ENCODE measurements at places on chromosomes 1 and 21.

GRCh38 chr1:223140611-223141405, 2.2 kb downstream of the TLR5 start:
- no peak for DNase-seq

GRCh38 chr1:235127732-235128455, 743 bp downstream of the TOMM20 start:
- no peak for DNase-seq

DNA sequence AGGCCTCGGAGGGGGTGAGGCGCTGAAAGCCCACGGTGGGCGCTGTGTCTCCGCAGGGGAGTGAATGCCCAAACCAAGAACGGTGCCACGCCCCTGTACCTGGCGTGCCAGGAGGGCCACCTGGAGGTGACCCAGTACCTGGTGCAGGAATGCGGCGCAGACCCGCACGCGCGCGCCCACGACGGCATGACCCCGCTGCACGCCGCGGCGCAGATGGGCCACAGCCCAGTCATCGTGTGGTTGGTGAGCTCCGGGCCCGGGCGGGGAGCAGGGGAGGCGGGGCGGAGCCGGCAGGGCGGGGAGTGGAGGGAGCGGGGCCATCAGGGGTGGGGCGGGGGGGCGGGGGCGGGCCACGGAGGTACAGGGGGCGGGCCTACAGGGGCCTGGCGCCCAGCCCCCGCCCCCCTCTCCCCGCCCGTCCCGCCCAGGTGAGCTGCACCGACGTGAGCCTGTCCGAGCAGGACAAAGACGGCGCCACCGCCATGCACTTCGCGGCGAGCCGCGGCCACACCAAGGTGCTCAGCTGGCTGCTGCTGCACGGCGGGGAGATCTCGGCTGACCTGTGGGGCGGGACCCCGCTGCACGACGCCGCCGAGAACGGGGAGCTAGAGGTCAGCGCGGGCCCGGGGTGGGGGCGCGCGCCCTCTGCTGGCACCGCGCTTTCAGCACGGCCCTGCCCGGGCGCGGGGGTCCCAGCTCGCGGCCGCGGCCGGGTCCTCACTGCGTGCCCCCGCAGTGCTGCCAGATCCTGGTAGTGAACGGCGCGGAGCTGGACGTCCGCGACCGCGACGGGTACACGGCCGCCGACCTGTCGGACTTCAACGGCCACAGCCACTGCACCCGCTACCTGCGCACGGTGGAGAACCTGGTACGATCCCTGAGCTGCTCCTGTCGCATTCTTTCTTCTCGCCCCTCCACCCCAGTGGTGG, 15.9 kb downstream of the ESPN start:
- DNase-seq, result peak; percentile 73

- DNase-seq, result no peak
These were observed 12.8 kb upstream of the ZSCAN20 start for GRCh38 chr1:33459691-33460090.

DNA sequence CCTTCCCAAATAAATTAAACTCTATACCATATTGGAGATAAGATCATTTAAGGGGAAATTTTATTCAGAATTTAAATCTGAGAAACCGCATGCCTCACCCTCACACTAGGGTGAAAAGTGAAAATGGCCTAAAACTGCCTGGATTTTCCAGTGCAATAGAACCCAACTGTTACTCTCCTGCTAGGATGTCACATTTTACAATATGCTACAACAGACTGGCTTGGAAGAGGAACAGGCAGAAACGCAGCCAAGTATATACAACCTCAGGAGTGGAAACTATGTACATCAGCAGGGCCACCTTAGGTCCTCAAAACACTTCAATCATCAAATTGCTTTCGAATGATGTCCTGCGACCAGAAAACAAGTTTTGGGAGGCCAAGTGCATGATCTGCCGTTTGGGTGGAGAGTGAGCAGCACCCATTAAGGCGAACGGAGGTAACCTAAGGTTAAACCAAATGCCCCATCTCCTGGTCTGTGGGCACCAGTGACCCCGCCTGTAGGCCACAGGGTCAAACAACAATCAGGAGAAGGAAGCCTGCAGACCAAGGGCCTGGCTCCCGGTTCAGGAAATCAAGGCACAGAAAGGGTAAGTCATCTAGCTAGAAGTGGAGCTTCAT, 4.9 kb downstream of the RCAN1 start:
- no peak for DNase-seq

DNA sequence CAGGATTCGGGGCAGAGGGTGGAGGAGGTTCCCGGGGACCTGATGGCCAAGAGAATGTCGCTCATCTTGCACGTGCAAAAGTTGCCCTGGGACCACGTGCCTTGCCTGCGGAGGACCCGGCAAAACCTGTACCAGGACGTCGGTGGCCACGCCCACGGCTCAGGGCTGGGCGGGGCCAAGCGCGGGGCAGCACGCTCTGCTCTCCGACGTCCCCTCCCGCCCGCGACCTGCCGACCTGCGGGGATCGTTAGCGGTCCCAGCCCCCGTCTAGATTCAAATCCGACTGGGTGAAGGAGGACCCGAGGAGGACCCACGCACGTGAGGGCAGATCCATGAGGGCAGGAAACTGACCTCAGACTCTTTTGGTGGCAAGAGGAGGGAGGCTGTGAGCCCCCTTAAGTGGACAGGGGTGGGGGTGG, at the start of gene C1orf167:
Gene C1orf167 (plus strand): TSS at position 206 of the 419 bp plus-strand sequence. CDS start 2,208 bp downstream, outside the sequence.
- DNase-seq, result no peak

DNA sequence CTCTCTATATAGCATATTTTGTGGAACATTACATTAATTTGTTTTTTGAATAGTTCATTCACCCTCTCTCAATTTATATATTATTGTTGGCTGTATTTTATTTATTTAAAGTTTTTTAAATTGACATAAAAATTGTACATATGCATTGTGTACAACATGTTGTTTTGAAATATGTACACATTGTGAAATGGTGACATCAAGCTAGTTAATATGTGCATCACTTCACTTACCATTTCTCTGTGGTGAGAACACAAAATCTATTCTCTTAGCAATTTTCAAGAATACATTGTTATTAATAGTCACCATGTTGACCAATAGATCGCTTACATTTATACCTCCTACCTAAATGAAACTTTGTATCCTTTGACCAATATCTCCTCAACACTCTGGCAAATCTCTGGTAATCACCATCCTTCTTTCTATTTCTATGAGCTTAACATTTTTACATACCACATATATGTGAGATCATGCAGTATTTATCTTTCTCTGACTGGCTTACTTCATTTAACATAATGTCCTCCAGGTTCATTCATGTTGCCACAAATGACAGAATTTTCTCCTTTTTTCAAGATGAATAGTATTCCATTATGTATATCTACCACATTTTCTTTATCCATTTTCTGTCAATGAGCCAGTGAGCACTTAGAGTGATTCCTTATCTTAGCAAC, 180.9 kb upstream of the DEPDC1 start:
- no peak for DNase-seq

DNA sequence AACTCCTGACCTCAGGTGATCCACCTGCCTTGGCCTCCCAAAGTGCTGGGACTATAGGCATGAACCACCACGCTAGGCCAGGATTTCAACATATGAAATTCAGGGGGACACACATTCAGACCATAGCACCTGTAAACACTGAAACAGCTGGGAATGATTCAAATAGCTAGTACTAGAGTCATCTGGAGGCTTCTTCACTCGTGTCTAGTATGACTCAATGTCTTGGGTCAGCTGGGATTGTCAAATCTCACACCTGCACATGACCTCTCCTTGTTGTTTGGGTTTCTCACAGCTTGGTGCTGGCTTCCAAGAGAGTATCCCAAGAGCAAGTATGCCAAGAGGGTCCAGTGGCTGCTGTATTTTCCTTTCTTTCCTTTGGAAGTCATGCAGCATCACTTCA, 75.1 kb downstream of the PGM1 start:
- DNase-seq, result no peak

DNA sequence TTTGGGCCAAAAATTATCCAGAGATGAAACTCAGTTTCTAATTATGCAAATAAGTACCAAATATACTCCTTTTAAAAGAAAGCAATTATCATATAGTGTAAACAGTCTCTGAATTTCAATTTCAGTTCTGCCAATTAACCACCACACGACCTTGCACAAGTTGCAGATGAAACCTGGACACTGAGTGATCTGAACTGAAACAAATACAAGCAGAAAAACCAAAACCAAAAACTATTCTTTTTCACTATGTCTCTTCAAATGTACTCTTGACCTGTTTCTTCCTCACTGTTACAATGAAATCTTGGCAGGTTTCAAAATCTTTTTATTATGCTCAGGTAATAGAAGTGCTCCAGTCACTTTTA, 79.2 kb downstream of the TYW3 start:
- DNase-seq, result peak; percentile 13

DNA sequence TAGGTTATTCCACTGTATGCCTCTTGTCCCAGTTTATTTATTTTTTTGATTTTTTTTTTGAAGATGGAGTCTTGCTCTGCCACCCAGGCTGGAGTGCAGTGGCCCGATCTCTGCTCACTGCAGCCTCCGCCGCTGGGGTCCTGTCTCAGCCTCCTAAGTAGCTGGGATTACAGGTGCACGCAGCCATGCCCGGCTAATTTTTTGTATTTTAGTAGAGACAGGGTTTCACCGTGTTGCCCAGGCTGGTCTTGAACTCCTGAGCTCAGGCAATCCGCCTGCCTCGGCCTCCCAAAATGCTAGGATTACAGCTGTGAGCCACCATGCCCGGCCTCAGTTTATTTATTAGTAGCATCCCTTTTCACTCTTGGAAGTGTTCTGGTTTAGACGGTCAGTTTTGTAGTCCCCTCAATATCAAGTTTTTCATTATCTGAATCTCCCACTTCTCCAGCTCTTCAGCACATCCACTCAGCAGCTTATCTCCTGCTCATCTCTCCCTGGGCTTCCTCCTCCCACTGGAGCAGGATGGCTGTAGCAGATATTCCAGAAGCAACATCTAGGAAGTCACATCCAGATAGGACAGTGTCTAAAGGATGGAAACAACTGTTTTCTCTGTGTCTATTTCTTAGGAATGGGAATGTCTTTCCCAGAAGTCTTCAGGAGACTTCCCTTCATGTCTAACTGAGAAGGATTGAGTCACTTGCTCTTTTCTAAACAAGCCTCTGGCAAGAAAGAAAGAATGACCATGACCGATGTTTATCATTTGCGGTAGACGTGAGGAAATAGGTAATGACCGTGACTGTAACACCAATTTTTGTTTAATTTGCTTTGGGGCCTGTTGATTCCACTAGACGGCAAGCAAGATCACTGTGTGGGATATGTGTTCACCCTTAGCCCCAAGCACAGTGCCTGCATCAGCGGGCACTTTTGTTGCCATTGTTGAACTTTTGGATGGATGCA, 14.4 kb downstream of the CCDC190 start:
- DNase-seq, result no peak

Data from GM10248 (cell line).